CD4-positive, alpha-beta T cell treated with Interleukin-21 for 1 hour (primary cell): ENCODE measurements at places on chromosomes 5 and 9.

GRCh38 chr9:114425126-114425525, 37.3 kb upstream of the AKNA start:
- DNase-seq, result no peak

DNA sequence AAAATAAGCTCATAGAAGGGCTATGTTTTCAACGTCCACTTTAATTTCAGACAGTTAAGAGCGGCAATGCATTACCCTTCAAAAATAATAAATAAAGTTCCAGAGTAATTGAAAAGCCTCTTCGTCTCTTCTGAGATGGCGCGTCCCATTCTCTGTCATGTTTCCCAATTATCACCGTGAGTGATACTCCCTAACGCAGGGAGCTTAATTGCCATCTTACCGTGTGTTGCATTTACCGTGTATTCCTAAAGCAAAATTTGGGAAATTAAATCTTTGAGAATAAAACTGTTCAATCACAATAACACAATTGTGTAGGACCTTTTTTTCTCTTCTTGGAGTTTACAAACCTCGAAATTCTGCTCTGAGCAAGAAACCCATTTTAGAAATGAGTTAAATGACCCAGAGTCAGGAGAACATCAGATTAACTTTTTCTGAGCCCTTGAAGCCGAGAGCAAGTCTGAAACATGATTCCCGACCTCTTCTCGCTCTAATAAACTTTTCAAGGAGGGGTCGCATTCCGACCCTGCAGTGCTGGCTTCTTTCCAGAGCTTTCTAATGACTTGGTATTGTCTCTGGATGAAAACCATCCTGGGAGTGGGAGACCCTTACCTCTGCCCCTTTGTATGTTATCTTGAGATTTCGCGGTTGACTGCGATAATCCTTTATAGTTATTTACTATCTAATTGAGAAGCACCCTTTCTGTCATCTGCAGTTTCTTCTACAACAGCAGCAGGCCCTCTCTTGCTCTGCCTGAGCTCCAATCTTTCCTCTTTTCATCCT, 251.5 kb downstream of the FSTL4 start:
- no peak for DNase-seq

DNA sequence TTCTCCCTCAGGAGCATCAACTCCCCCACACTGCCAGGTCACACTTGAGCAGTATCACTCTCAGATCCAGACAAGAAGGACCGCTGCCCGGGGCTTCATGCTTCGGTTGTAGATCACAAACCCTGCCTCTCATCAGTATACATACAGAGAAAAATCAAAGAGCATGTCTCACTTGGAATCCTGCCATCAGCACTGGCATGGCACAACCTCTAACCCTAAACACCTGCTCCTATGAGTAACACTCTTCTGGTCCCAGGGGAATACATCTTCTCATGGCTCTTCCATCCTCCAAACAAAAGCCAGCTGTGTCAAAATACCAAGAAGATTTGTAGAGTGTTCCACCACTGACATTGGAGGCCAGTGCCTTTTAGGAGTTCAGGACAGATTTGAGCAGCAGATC, 84.8 kb upstream of the MIER3 start:
- DNase-seq, result no peak

GRCh38 chr5:81785322-81785721, 34.4 kb upstream of the SSBP2 start:
- DNase-seq, result no peak

- DNase-seq, result no peak
These were observed 225.7 kb upstream of the DMRT1 start for GRCh38 chr9:615756-616155.
